H9 (cell line): ENCODE measurements at places on chromosomes 11 and 22.

DNA sequence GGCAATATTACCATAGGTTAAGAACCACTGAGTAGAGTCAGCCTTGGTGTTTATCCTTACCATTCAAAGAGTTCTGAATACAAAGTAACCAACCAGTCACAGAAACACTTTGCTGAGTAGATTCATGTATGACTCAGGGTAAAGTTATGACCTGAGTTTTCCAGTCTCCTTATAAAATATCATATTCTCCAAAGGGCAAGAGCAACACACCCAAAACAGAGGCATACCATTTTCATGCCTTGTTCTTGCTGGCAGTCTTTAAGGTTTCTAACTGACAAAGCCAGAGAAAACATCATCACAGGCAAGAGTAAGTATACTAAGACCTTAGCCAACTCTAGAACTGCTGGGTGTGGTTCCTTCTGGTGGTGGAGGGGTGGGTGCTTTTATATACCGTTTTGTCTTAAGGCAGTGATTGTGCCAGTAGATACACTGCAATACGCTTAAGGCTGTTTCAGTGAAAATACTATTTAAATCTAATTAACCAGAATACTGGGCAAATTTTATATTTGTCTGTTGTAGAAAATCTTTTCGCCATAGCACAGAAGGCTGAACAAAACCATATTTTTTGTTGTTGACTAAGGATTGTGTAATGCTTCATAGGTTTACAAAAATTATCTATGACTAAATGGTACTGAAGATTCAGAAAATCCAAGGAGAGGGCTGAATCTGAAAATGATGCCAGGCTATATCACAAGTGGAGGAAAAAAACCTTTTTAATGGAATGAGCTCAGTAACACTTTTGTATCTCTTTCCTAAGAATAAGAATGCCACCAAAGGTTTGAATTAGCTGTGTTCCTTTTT, 3.0 kb downstream of the ATL3 start:
- DNase-seq, result no peak

DNA sequence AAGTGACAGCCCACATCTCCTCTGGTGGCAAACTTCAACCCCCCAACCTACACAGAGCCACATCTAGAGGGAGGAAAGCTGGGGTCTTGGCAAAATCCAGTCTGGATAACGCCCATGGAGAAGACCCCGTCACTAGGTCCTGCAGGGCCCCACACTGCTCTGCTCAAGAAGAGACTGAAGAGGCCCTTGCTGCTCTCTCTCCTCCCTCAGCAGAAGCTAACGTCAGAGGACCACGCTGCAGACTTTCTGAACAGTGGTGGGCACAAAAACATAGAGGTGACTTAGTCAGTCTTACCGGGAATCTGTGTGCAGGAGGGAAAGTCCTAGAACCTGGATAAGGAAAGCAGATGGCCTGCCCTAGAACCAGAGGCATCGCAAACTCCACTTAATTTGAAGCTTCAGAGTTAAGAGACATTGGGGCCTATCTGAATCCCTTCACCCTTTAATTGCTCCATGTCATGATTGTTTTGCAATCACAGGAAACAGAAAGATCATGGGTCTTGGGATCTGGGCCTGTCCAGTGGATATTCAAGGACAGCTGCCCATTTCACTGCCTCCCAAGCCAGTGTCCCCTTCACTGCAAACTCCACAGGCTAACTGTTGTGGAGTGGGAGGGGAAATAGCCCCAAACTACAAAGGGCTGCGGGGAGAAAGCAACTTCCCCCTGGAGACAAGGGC, 1.7 kb downstream of the DKK3 start:
- DNase-seq, result no peak

DNA sequence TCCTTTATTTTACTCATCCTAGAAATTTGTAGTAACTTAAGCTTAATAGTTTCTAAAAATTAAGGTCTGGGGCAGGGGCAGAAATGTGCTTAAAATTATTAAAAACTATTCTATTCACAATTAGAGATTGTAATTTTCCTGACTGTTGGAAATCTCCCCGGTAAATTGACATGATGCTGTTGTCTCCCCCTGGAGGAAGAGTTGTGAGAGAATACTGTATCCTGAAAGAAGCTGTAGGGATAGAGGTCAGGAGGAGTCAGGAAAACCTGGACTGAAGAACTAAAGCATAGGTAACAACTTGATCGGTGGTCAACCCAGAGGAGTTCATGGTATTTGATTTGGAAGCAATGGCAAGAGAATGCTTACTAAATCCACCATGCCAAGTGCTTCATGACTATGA, 16.2 kb upstream of the ESAM start:
- no peak for DNase-seq

GRCh38 chr22:29269230-29269604, 1.1 kb downstream of the EWSR1 start:
- DNase-seq, result no peak

- DNase-seq, result no peak
Measured at GRCh38 chr11:9142732-9143131, 51.3 kb upstream of the SCUBE2 start.

DNA sequence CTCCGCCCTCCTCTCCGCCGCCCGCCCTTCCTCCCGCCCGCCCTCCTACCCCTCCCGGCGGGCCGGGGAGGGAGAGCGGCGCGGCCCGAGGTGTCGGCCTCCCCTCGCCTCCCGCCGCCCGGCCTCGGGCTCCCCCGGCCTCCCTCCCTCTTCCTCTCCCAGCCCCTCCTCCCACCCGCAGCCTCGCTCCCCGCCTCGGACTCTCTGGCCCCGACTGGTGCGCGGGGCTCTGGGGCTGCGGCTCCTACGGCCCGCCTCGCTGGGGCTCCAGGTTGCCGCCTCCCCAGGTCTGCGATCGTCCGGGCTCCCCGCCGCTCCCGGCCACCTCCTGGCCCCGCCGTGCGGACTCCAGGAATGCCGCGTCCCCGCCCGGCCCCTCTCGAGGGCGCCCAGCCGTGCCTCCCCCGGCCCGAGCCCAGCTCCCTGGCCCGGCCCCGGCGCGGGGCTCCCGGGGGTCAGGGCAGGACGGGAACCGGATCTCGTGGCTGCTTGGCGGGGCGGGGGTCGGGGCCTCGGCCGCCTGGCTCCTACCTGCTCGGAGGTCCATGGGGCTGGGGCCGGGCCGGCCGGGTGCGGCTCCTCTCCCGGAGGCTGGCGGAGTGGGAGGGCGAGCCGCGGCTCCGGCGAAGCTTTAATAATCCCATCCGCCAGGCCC, at the start of gene CLCF1:
Gene CLCF1, minus strand, starts transcription at position 606 of the 655 bp plus-strand sequence. Its CDS starts 59 bp downstream, at position 547.
- no peak for DNase-seq

DNA sequence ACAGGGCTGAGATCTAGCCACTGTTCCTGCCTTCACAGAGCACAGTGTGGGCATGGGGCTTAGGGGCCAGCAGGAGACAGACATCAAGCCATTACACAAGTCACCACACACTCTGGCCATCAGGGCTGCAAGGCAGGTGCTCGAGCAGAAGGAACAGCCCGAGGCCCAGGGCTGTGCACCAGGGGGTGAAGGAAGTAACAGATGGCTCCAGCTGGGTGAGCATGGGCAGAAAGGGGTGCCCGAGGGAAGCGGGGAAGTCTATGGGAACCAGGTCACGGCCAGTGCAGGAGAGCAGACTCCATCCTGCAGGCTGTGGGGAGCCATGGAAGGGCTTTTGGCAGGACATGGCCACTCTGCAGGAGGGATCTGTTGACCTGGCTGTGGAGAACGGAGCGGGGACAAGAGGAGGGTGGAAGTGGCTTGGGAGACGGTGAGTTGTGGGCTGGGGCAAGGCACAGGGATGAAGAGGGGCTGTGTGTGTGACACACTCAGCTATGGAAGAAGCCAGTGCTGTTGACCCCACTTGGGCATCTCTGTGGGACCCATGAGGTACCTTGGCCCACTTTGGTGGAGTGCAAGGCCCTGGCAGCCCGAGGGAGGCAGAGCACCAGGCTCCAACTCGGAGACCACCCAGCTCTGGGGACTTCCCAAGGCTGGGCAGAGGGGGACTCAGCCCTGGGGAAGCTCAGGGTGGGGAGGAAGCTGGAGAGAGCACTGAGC, 3.6 kb downstream of the C11orf68 start:
- no peak for DNase-seq

- no peak for DNase-seq
Measured at GRCh38 chr11:32527261-32528175, 56.1 kb upstream of the EIF3M start.

GRCh38 chr11:115065830-115066664, 387.7 kb downstream of the NXPE2 start:
- no peak for DNase-seq

DNA sequence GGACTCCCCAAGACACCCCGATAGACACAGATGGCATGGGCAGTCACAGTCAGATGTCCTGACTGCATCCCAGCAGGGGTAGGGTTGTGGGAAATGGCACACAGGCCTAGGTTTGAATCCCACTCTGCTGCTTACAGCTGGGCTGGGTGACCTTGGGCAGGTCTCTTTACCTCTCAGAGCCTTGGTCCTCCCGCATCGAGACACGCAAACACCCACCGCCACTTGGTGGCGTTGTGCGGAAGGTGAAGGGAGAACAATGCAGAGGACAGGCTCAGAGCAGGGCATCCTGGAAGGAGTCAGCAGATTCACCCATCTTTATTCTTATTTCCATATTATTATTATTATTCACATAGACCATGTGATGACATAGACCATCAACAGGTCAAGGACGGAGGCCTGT, 140.5 kb downstream of the MIAT start:
- peak; percentile 60 for DNase-seq

- DNase-seq, result no peak
Measured at GRCh38 chr11:131884461-131885073, 514.2 kb downstream of the NTM start.
